ENCODE measurements at places on chromosomes 12 and 14.

GRCh38 chr12:104873374-104873773, 84.7 kb downstream of the SLC41A2 start:
- no peak for DNase-seq

GRCh38 chr12:108495054-108495453, 20.0 kb upstream of the FICD start:
- DNase-seq = peak; percentile 42

DNA sequence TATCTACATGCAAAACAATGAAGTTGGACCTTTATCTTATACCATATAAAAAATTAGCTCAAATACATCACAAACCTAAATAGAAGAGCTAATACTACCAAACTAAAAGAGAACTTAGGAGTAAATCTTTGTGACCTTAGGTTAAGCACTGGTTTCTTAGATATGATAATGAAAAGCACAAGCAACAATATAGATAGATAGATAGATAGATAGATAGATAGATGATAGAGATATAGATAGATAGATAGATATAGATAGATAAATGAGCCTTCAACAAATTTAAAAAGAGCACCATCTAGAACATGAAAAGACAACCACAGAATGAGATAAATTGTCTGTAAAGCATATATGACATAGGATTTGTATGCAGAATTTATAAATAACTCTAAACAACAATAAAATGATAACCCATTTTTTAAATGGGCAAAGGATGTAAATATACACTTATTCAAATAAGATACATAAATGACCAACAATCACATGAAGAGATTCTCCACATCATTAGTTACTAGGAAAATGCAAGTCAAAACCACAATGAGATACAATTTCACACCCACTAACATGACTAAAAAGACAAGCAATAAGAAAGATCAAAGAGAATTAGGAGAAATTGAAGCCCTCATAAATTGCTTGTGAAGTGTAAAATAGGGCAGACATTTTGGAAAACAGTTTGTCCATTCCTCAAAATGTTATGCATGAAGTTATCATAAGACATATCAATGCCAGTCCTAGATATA, 293.7 kb downstream of the BTG1 start:
- DNase-seq = no peak

- DNase-seq = peak; percentile 1
These were observed 334.0 kb upstream of the FLRT2 start for GRCh38 chr14:85195872-85196477.

DNA sequence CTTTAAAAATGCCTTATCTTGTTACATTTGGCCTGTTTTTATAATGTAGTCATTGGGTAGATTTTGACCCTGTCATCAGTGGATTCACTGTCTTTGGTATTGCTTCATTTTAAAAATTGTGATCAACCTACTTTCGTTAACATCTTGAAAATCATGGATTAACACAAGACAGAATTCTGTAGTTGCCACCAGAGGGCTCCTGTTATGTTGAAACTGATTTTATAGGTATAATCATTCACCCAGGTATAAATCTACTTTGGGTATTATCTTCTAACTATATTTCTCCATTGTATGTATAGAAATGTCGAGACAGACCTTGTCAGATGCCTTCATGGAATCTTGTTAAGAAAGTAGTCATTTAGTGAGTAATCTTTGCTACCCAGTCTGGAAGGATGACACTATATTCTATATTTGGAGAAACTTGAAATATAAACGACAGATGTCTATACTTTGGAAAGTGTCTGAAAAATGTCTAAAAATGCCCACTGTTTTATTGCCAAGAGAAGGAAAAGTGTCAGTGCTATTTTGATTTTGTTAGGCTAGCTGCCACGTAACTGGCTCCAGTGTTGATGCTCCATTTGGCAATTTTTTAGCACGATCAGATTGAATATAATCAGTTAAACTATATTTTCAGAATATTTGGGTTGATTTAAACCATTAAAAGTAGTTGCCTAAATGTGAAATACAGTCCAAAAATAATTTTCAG, 129.4 kb downstream of the PELI2 start:
- DNase-seq = no peak

- peak; percentile 75 for DNase-seq
These were observed 4.6 kb downstream of the AP1G2 start for GRCh38 chr14:23562822-23563472.

DNA sequence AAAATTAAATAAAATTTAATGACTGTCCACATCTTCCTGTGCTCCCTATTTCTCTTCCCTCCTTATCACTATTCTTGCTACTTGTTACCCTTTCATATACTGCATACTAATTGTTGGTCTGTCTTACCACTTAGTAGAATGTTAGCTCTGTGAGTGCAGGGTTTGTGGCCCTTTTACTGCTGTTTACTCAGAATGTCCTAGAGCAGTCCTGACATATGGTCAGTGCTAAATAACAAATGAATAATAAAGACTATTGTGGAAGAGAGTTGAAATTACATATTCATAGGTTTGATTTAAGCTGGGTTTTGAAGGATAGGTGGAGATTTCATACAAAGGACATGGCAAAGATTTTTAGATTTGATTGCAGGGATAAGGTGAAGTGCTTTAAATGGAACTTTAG, 24.5 kb downstream of the KTN1 start:
- no peak for DNase-seq

DNA sequence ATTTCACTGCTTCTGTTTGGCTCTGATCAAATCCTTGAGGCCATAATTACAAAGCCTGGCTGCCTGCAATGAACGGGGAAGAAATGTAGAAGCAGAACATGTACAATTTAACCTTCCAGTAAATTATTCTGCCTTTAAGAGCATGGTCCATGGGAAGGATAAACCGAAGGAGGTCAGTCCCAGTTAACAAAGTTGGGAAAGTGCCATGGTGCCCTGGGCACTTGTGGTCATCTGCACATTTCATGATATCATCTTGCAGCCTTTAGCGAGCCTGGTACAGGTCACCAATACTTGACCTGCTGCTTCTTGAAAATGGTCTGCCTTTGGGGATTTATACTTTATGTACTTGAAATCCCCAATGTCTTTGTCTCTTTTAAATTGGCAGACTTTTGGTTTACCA, 175.9 kb upstream of the KITLG start:
- DNase-seq = no peak

- no peak for DNase-seq
These were observed 132.1 kb downstream of the SLC5A8 start for GRCh38 chr12:101077791-101078528.

GRCh38 chr12:53006810-53007309, 604 bp downstream of the EIF4B start:
- peak; percentile 72 for DNase-seq

DNA sequence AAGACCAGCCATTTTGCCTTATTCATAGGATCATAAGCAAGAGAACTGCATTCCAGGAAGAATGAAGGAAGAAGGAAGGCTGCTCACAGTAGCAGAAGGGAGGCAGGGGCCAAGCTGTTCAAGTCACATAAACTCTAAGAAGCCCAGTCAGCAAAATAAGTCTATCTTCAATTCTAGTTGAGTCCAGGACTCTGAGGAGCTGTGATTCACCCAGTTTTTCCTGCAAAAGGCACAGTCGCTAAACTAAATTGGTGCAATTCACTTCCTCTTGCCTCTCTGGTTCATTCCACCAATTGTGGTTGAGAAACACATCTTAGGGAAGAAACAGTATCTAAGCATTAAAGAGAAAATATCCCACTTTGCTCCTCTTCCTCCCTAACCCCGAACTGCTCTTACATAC, 9.8 kb downstream of the ZNF641 start:
- DNase-seq = no peak

DNA sequence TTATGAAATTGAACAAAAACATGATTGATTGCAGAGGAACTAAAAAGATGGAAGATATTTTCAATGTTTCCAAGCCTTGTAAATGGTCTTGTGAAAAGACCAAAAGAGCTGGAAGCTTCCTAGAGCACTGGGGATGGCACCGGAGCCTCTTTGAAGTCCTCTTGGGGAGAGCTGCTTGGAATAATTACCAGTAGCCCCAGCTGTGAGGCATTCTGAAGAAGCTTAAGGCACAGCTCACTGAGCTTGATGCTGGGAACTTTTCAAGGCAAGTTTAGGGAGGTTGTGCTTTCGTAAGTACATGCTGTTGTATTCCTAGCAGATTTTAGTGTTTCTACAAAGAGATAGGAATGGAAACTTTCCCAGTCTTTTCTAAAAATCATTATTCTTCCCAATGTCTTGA, 13.9 kb downstream of the PDZRN4 start:
- no peak for DNase-seq

- DNase-seq = no peak
These were observed 123.9 kb downstream of the PLXNC1 start for GRCh38 chr12:94272280-94272679.

GRCh38 chr12:132329036-132329719, at the start of gene GALNT9:
GALNT9 (minus strand) TSS chr12:132329589; CDS start chr12:132329203, 386 bp downstream.
- DNase-seq = no peak

DNA sequence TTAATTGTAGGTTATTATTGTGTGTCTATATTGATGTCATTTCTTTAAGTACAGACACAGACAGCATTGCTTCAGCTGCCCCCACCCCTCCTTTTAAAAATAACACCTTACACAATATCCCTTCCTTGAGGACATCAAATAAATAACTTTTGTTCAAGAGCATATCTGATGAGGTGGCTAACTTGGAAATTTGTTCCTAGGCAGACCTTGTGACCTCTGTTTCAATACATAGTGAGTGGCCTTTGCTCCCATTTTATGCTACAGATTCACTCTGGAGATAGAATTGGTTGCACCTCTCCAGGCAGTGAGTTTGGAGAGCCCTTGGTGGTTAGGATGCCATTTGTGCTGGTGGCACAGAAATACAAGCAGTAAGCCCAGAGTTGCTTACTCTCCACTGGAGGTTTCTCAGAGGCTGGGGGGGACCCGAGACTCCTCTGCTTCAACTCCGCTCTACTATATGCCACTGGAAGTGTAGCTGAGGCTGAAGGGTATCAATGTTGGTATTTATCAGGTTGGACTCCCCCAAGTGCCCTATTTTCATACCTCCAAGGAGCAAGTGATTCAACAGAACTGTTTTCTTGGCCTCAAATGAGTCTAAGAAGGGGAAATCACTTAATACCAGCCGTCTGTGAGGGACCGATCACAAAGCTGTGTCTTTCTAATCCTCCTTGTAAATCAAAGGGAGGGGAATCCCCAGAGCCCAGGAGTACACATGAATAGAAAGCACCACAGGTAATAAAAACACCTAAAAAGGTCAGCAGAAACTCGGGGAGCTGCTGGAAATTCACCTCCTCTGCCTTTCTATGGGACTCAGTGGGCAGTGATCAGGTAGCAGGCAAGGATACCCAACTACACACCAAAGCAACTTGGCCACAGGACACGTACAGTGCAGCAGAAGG, 463.1 kb downstream of the RAD51B start:
- DNase-seq = no peak

GRCh38 chr14:23361320-23361719, 3.7 kb downstream of the EFS start:
- no peak for DNase-seq

DNA sequence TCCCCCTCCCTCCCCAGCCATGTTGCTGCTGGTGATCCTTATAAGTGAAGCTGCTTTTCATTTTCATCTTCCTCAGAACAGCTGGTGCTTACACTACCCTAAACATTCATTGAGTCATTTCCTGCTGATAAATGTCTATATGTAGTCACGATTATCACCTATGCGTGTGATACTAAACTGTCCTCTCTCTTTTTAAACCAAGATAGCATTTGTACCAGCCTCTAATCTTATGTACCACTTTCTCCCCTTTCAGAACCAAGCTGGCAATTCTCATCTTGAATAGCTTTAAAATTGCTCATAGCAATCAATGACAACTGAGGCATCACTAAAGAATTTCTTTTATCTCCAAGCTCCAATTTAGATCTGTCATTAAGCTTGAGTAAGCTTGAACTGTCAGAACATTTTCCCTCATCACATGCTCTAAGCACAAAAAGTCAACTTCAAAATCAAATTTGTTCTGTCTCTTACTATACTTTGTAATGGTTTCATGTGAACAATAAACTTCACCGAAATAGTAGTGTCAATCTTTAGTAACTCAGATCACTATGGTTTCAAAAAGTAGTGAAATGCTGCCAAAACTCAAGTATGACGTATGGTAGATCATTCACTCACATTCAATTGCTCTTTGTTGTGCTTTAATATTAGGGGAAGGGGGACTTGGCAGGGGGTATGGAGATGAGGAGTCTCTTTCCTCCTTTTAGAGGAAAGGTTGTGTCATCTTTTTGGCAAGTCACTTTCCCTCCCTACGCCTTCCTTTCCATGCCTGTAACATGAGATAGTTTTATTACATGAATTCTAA, 178.1 kb upstream of the NOVA1 start:
- no peak for DNase-seq

DNA sequence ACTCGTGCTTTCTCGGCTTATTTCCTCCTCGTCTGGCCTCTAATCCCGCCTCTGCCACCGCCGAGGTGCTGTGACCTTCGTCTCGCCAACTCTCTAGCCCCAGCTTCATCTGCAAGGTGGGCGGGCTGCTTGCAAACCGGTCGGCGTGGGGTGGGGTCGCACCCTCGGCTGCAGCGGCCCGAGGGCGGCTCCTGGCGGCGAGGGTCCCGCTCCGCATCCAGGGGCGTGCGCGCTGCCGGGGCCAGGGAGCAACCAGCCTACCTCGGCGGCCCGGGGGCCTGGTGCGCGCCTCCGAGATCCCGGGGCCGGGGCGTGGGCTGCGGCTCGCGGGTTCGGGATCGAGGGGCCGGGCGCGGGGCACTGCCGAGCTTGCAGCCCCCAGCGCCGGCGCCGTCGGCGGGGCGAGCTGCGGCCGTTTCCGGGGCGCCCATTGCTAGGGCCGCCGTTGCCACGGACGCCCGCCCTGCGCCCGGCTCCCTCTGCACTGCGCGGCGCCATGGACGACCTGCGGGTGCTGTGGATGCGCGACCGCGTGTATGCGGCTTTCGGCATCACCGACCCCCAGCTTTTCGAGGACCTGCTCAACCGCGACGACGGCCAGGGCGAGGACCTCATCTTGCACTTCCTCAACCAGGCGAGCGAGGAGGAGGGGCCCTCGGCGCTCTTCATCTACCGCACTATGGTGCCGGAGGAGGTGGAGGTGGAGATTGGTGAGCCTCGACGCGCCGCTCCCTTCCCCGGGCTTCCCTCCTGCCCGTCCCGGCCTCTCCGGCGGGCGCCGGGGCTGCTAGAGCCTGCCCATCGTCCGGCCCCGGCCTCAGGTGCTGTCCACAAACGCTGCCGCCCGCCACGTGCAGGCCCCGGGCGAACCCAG, at the start of gene DNAH10:
TSS of gene DNAH10 (plus strand) at position 461 of the 874 bp plus-strand sequence. CDS start at position 497, 36 bp downstream.
- DNase-seq = peak; percentile 70

DNA sequence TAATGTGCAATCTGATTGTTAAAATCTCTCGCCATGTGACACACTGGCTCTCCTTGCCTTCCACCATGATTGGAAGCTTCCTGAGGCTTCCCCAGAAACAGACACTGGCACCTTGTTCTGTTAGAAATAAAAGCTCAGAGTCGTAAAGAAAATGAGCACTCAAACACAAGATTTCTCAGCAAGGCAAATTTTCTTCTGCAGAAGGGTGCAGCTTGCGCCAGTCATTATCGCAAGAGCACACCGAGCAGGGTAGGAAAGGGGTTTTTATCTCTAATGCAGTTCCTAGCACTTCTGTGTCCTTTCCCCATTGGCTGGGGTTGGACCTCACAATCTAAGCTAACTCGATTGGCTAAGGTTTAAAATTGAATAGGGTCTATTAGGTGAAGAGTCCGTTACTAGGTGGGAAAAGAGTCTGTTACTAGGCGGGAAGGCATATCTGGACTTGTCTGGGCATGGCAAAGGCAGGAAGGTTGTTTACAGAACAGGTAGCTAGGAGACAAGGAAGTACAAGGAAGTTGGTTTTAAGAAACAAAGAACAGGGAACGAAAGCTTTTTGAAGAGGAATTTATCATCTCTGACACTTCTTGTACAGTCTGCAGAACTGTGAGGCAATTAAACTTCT, 62.6 kb upstream of the BICD1 start:
- no peak for DNase-seq
